Femur (tissue), 1 donor: ENCODE measurements at places on chromosomes 7 and 10.
A peak's percentile ranks its signal among the peaks of the same experiment; 100 is the strongest.

DNA sequence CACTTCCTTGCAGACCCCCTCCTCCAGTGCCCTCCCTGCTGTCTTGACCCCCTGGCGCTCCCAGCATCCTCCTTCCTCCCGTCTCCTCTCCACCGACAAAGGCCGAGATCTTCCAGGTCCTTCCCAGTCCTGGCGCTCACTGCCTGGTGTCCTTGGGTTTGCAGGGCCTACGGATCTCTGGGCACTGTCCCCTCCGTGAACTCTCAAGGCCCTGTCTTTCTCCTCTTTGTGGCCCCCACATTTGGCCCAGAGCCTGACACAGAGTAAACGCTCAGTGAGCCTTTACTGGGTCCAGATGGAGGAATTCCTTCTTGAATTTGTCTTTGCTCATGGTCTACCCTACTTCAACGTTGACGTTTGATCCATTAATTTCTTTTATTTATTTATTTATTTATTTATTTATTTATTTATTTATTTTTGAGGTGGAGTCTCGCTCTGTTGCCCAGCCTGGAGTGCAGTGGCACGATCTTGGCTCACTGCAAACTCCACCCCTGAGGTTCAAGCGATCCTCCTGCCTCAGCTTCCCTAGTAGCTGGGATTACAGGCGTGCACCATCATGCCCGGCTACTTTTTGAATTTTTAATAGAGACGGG lies 29.7 kb downstream of the TMEM270 start:
- DNase-seq, result no peak

DNA sequence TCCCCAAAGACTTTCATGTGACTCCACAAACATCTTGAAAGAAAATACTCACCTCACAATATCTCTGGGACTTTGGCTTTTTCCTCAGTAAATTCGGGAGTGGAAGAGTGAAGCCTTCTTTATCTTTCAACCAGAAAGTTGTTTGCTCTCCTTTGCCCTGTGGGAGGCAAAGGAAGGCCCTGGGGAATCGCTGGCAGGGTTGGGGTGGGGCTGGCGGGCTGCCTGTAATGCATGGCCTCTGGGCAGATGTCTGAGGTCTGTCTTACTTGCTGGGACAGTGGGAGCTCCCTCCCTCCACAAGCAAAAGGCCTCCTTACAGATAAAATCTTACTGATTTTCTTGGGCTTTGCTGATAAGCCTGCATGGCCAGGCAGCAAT lies 24.9 kb downstream of the TECTB start:
- DNase-seq, result no peak

DNA sequence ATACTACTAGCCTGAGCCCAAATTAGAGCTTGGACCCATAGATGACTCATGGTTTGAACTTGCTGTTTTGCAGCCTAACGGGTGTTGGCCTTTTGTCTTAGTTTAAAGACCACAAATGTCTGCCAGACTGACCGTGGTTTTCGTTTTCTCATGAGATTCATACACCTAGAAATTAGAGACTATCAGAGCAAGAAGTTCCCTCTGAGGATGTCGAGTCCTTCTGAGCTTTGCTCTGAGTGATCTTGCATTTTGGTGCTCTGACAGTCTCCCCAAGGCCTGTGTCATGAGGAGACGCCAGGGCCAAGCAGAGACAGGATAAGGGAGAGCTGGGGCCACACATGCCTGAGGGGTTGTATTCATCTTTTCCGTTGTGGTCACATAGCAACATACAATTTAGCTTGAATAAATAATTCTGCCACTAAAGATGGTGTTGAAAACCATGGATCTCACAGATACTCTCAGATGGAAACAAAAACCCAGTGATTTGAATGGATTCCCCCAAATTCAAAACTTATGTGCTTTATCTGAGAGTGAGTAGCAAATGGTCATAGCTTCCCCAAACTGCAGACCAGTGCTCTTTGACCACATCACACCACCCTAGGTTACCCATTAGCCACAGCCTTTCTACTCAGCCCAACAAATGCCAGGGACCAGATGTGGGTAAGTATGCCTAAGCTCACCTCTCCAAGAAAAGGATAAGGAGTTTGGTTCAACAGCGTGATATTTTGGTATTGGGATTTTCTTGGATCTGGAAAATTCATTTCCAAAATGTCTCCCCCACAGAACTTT lies 762.0 kb upstream of the IGFBP3 start:
- no peak for DNase-seq

DNA sequence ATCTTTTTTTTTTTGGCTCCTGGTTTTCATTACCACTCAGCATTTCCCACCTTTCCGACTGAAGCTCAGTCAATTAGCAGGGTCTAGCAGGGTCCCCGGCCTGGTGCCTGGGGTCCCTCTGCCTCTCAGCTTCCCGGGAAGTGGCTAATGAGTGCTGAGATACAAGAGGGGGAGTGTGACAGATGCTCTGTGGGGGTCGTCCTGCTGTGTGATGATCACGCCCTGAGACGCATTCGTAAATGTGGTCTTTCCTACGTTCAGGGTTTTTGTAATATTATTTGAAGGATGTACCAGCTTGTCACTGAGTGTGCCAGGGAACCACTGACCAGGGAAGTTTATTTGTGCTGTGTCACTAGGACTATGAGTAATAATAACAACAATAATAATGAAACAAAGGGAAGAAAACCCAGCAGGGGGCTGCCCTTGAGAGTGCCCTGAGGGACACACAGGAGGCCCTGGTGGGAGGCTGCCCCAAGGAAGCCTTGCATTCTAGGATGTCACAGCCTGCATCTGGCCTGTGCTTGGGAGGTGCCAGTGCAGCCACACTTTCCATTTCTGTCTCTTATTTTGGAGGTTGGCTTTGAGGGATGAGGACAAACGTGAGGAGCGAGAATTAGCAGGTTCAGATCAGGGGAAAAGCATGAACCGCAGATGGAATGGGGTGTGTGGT lies 337.8 kb downstream of the ADARB2 start:
- no peak for DNase-seq

GRCh38 chr10:44008270-44008916 lies 359.7 kb upstream of the ZNF32 start:
- peak; percentile 23 for DNase-seq

- no peak for DNase-seq
Observed at GRCh38 chr7:45514944-45515343, 59.2 kb upstream of the ADCY1 start.

- DNase-seq, result no peak
Observed at GRCh38 chr10:68987611-68988010, 992 bp upstream of the KIFBP start.

GRCh38 chr7:65285906-65286864 lies 87.5 kb upstream of the ZNF92 start:
- DNase-seq, result no peak

GRCh38 chr7:48171202-48171601 lies at the start of gene ABCA13:
TSS of gene ABCA13 (plus strand) at chr7:48171458. CDS start at chr7:48171484, 26 bp downstream.
- DNase-seq, result no peak

DNA sequence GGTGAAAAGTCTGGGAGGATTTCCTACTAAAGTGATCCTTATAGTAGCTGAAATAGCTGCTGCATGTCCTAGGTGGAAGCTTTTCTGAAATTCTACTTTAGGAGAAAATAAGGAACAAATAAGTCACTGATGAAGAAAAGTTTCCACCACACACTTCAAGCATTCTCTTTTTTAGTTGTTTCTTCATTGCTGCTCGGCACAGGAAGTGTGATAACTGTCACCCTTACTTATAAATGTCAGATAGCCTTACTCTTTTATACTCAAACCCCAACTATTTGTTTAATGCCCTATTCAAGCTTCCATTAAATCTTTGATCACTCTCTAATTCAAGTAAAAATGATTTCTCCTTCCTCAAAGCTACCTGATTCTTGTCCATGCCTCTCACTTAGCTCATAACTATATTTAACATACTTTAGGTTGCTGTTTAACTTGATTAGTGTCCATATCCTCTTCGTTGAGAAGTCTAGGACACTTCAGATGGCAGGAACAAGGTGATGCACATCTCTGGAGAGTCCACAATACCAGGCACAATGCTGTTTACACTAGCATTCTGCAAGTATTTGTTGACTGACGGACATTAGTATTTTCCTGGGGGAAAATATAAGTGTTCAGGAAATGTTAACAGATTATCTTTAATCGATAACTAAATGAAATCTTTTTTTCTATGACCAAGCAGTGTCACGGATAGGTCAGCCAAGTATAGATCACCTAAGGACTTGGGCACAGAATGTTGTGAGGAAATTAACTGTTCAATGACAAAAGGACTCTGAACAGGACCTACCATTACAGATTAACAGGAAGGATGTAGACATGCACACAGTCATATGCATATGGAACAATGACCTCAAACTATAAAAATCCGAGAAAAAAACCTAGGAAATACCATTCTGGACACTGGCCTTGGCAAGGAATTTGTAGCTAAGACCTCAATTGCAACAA lies 67.4 kb downstream of the ZNF438 start:
- DNase-seq, result no peak

GRCh38 chr7:87625101-87625500 lies 3.1 kb upstream of the RUNDC3B start:
- no peak for DNase-seq

- no peak for DNase-seq
Observed at GRCh38 chr10:122509323-122509722, 48.0 kb downstream of the HTRA1 start.

DNA sequence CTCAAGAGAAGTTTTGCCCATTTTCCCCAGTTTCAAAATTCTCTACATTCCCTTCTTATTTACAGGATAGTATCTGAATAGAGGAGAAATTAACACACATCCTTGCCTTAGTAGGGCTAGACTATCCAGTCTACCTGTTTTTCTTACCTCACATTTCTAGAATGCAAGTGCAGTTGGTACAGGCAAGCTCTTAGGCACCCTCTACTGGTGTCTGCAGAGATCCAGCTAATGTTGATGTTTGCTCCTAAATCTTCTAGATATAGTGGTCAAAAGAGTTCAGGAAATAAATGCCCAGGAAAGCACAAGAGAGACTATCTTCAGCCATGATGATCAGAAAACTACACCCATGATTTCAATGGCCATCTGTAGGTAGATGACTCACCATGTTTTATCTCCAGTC lies 205.3 kb downstream of the HTR7 start:
- DNase-seq, result no peak

- DNase-seq, result peak; percentile 60
Observed at GRCh38 chr10:122163174-122164022, 107.7 kb upstream of the BTBD16 start.
